Naive B cell (primary cell): ENCODE measurements at places on chromosomes 6 and 20. TPM values are rescaled to one million over a fixed set of nuclear protein-coding genes. Genes with fewer than 3 reads are reported as not detected.
A peak's percentile ranks its signal among the peaks of the same experiment; 100 is the strongest.

Gene PNRC1
- 685 TPM for polyA plus RNA-seq

Gene TREML2
- 36.6 TPM for polyA plus RNA-seq

Gene GPX5
- polyA plus RNA-seq, result not detected

Gene NNAT
- 0.39 TPM for polyA plus RNA-seq

Gene PPP1R3D
- polyA plus RNA-seq, result 2.4 TPM

Gene WFDC10B
- not detected for polyA plus RNA-seq

- H3K27ac ChIP-seq, result no peak overlapping the region
- no peaks in the 10 kb centered on the region for H3K27me3 ChIP-seq
- H3K4me3 ChIP-seq, result no peak overlapping the region
- no peaks in the 10 kb centered on the region for H3K4me1 ChIP-seq
Measured at GRCh38 chr6:92790381-92790780, 629.0 kb downstream of the EPHA7 start.

DNA sequence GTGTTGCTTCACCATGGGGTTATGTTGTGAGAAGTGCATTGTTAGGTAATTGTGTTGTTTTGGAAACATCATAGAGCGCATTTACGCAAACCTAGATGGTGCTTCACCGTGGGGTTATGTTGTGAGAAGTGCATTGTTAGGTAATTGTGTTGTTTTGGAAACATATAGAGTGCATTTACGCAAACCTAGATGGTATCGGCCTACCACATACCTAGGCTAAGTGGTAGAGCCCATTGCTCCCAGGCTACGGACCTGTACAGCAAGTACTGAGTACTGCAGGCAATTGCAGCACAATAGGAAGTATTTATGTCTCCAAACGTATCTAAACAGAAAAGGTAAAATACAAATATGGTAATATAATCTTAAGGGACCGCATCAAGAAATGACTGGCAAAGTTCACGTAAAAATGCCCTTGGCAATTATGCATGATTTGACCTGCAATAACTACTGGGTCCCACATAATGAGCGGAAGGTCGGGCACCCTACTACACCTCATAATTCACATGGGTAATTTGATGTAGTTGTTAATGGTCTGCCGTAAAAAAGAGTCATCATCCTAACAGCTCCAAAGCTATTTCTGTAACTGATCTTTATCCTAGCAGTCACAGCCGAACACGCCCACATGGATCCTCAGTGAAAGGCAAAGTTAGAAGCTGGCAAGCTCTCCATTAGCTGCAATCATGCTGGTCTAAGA lies 76.0 kb downstream of the RSPH3 start:
- no peaks in the 10 kb centered on the region for H3K36me3 ChIP-seq
- peaks cover 4% of the 10 kb centered on the region for H3K4me1 ChIP-seq
- H3K27ac ChIP-seq, result no peak overlapping the region
- no peak overlapping the region for H3K4me3 ChIP-seq
- no peaks in the 10 kb centered on the region for H3K27me3 ChIP-seq

DNA sequence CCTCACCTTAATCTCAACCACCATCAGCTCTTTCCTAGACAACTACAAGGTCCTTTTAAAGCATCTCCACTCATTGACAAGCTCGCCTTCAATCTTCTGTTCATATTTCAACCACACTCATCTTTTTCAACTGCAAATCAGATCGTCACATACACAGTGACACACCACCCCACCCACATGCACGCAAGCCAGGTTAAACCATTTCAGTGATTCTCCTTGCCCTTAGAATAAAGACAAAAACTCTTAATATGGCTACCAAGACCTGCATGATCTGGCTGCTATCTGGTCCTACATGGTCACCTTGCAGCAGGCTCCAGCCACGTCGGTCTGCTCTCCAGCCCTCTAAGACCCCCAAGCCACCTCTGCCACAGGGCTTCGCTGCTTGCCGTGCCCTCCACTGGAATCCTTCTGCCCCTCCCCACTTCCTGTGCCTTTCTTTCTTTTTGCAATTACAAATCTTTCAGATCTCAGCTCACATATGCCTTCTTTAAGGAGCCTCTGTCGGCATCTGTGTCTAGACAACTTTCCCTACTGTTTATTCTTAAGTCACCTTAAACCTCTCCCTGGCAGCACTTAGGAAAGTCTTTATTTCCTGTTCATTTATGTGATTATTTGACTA lies 507.3 kb upstream of the ARID1B start:
- peaks cover 17% of the 10 kb centered on the region for H3K4me1 ChIP-seq
- peaks cover 5% of the 10 kb centered on the region for H3K36me3 ChIP-seq
- peak overlapping the region; percentile 51 for H3K4me3 ChIP-seq
- H3K27me3 ChIP-seq, result no peaks in the 10 kb centered on the region
- DNase-seq, result no peak

- H3K36me3 ChIP-seq, result peaks cover 25% of the 10 kb centered on the region
- no peak for DNase-seq
- no peaks in the 10 kb centered on the region for H3K27me3 ChIP-seq
- peaks cover 2% of the 10 kb centered on the region for H3K4me1 ChIP-seq
Measured at GRCh38 chr6:2363211-2363610, 117.8 kb upstream of the GMDS start.

DNA sequence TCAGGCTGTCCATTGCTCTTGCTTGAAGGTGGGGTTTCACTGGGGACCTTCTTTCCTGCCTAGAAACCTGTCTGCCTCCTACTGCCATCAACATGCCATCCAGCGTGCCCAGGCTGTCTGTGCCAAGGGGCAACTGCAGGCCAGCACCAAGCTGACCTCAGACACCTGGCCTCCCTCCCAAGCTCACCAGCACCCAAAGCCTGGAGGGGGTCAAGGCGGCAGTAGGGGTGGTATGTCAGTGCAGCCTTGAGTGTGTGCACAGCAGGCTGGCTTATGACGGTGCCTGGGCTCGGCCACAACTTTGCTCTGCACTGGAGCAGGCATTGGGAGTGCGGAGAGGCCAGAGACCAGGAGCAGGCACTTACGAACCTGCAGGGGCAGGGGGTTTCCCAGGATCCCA lies 149.0 kb downstream of the EYS start:
- no peaks in the 10 kb centered on the region for H3K27me3 ChIP-seq
- no peaks in the 10 kb centered on the region for H3K36me3 ChIP-seq
- no peak overlapping the region for H3K4me3 ChIP-seq
- H3K4me1 ChIP-seq, result no peaks in the 10 kb centered on the region
- no peak for DNase-seq

GRCh38 chr6:169048865-169049205 lies 204.8 kb downstream of the THBS2 start:
- DNase-seq, result no peak
- H3K27me3 ChIP-seq, result no peaks in the 10 kb centered on the region
- H3K36me3 ChIP-seq, result no peaks in the 10 kb centered on the region
- H3K27ac ChIP-seq, result no peak overlapping the region
- H3K4me1 ChIP-seq, result no peaks in the 10 kb centered on the region

- H3K4me1 ChIP-seq, result no peaks in the 10 kb centered on the region
- H3K36me3 ChIP-seq, result no peaks in the 10 kb centered on the region
- no peak overlapping the region for H3K27ac ChIP-seq
- H3K27me3 ChIP-seq, result peaks cover 22% of the 10 kb centered on the region
Measured at GRCh38 chr6:3325210-3325609, 66.5 kb downstream of the PSMG4 start.

DNA sequence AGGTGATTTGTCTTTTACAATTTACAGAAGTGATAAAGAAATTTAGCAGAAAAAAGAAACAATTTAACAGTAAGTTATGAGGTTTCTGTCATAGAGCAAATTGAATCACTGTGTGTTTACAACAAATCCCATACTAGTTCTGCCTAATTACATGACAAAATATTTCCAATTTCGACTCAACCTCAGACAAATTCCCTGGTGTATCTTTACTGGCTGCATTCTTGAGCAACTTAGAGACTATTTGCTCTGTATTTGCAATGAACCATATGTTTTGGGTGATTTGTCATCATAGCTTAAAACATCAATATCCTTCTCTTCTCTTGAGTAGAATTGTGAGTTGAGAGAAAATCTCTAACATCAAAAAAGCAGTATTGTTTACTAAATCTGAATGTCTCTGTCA lies 128.7 kb downstream of the SIM1 start:
- no peak for DNase-seq
- no peaks in the 10 kb centered on the region for H3K36me3 ChIP-seq
- no peak overlapping the region for H3K27ac ChIP-seq
- H3K27me3 ChIP-seq, result no peaks in the 10 kb centered on the region
- H3K4me3 ChIP-seq, result no peak overlapping the region

GRCh38 chr6:43455531-43456428 lies at the start of gene DLK2:
TSS of gene DLK2 (minus strand) at chr6:43455548. CDS start at chr6:43454825, 723 bp downstream.
- no peaks in the 10 kb centered on the region for H3K36me3 ChIP-seq
- peak within 1 kb of the TSS; percentile 91 for H3K4me3 ChIP-seq
- H3K4me1 ChIP-seq, result peaks cover 20% of the 10 kb centered on the region
- H3K27me3 ChIP-seq, result peaks cover 5% of the 10 kb centered on the region

GRCh38 chr6:112330071-112330878 lies 16.9 kb upstream of the RFPL4B start:
- DNase-seq, result no peak
- peaks cover 8% of the 10 kb centered on the region for H3K36me3 ChIP-seq
- H3K4me3 ChIP-seq, result no peak overlapping the region
- no peak overlapping the region for H3K27ac ChIP-seq
- no peaks in the 10 kb centered on the region for H3K4me1 ChIP-seq
- H3K27me3 ChIP-seq, result peaks cover 16% of the 10 kb centered on the region

DNA sequence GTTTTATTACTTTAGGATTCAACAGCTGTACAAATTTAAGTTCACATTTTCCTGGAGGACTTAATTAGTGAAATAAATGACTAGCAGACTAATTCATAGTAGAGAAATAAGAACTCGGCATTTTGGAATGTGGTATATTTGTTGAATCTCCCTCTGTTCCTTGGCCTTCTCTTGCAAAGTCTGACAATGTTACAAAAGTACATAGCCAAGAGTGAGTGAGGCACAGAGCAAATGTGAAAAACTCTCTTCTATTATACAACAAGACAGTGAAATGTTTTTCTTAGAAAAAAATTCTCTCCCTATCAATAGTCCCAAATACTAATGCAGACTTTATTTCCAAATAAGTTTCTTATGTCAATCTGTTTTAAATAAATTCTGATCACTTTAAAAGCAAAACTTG lies 44.2 kb upstream of the TCF21 start:
- H3K27ac ChIP-seq, result no peak overlapping the region
- H3K4me3 ChIP-seq, result no peak overlapping the region
- H3K27me3 ChIP-seq, result peaks cover 6% of the 10 kb centered on the region
- DNase-seq, result no peak

DNA sequence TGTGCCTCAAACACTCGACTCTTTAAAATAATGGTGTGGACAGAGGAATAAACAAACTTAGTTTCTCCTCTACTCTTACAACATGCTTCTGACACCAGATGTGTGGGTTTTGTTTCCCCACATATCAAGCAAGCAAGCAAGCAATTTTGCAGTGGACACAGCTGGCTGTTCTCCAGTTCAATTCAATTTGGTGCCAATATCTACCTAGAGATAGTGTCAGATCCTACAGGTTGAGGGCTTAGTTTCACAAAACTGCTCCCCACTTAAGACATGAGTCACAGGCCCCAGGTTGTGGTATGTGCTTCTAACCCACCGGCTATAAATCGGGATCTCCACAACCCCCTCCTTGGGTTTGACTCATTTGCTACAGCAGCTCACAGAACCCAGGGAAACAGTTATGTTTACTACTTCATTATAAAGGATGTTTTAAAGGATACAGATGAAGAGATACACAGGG lies 131.4 kb upstream of the TRAF3IP2 start:
- no peak for DNase-seq
- H3K4me1 ChIP-seq, result peaks cover 48% of the 10 kb centered on the region
- H3K27me3 ChIP-seq, result no peaks in the 10 kb centered on the region
- H3K4me3 ChIP-seq, result no peak overlapping the region
- no peak overlapping the region for H3K27ac ChIP-seq

- H3K36me3 ChIP-seq, result peaks cover 20% of the 10 kb centered on the region
- H3K4me1 ChIP-seq, result peaks cover 25% of the 10 kb centered on the region
- H3K27me3 ChIP-seq, result peaks cover 5% of the 10 kb centered on the region
Measured at GRCh38 chr6:26284537-26285142, 80.4 kb upstream of the BTN3A2 start.

GRCh38 chr6:6915813-6916547 lies 191.8 kb upstream of the RREB1 start:
- H3K27me3 ChIP-seq, result no peaks in the 10 kb centered on the region
- H3K4me1 ChIP-seq, result peaks cover 6% of the 10 kb centered on the region
- no peak for DNase-seq

- peaks cover 62% of the 10 kb centered on the region for H3K4me1 ChIP-seq
- DNase-seq, result no peak
- H3K4me3 ChIP-seq, result no peak overlapping the region
- H3K27ac ChIP-seq, result no peak overlapping the region
- H3K27me3 ChIP-seq, result no peaks in the 10 kb centered on the region
Measured at GRCh38 chr20:16036331-16036730, 536.9 kb downstream of the KIF16B start.

DNA sequence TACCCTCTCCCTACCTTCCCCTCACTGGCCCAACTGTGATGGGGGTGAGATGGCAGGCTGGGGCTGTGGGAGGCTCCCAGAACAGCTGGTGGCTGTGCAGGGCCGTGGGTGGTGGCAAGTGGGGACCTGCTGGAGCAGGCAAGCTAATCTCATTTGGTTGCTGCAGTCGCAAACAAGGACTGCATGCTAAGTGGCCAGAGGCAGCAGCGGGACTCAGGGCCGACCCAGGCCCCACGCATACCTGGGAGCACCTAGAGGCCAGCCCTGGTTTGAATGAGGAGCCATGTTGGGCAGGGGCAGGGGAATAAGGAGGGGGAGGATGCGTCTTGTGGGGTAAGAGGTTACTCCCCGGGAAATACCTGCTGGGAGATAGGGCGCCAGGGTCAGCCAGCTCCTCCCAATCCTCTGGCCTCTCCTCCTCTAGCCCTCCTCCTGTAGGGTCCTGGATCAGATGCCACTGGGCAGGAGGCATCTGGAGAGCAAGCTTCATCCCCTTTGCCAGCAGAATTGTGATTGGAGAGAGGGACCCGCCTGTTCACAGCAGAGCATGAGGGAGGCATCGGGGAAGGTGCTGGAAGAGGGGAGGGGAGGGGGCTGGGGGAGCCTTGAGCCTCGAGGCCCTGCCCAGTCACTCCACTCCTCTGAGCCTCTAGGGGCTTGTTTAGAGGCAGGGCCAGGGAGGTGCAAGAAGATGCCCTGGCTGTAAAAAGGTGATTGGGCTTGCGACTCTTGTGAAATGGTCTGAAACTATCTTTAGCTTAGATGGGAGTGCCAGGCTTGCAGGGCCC lies 24.3 kb upstream of the CDH22 start:
- H3K4me1 ChIP-seq, result peaks cover 4% of the 10 kb centered on the region
- no peak overlapping the region for H3K4me3 ChIP-seq
- no peak for DNase-seq
- H3K36me3 ChIP-seq, result no peaks in the 10 kb centered on the region

DNA sequence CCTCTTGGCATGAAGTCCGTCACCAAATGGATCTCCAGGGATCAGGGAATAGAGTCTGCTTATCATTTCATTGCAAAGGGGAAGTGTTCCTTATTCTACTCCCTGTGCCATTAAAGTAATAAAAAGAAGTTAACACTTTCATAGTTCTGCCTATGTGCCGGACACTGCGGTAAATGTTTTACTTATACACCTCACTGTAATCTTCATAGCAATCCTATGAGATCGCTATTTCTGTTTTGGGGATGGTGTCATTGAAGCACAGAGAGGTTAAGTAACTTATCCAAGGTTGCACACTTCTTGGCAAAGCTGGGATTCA lies 177.7 kb downstream of the TSHZ2 start:
- H3K4me1 ChIP-seq, result no peaks in the 10 kb centered on the region
- H3K36me3 ChIP-seq, result no peaks in the 10 kb centered on the region
- DNase-seq, result no peak

- H3K36me3 ChIP-seq, result peaks cover 49% of the 10 kb centered on the region
- DNase-seq, result no peak
- H3K27me3 ChIP-seq, result no peaks in the 10 kb centered on the region
- no peak overlapping the region for H3K27ac ChIP-seq
- H3K4me1 ChIP-seq, result peaks cover under 1% of the 10 kb centered on the region
Measured at GRCh38 chr6:127972815-127973214, 72.0 kb upstream of the THEMIS start.
